ENCODE measurements at places on chromosomes 11 and 22. TPM values are rescaled to one million over a fixed set of nuclear protein-coding genes. Genes with fewer than 3 reads are reported as not detected.

DNA sequence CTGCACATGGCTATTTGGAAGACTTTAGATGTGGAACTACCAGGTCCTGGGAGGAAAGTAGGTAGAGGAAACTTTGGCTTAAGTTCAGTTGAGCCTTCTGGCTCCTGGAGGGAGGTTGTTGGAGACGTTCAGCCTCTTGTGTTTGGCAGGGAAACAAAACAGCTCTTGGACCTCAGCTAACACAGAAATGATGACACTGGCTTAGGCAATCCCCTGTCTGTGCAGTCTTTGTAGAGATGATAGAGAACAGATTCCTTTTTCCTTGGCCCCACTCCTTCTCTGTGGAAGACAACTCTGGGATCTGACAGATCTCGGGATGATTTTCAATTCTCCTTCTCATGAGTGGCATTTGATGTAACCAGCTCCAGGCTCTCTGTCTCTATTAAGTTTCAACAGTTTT, 428.5 kb downstream of the TMEM135 start:
- no peak for DNase-seq

Gene OR52I1
- not detected for total RNA-seq

Gene PYGM
- 0.23 TPM for total RNA-seq

- DNase-seq = peak; percentile 11
These were observed 33.5 kb upstream of the CAT start for GRCh38 chr11:34405079-34405858.

Gene SMC1B
- total RNA-seq = not detected

DNA sequence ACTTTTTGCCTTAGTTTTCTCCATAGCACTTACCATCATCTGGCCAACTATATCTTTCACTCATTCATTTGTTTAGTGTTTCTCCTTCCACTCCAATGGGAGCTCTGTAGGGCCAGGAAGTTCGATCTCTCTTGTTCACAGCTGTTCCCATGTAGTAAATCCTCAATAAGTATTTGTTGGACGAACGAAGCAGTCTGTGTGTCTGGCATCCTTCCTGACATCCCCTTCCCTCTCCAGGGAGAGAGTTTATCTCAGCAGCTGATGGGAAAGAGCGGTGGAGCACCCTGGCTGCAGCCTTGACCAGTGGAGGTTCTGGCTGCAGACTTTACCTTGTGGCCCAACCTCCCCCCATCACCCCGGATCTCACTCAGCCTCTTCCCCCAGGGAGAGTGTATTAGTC, 141.7 kb downstream of the CHST1 start:
- DNase-seq = no peak

Gene ALKBH8
- 10.9 TPM for total RNA-seq

Gene ANGPTL5
- not detected for total RNA-seq

GRCh38 chr11:10295064-10295901, 1.3 kb upstream of the SBF2 start:
- DNase-seq = peak; percentile 55

Gene NXPE2
- total RNA-seq = not detected

- DNase-seq = no peak
These were observed 1.8 kb upstream of the MUC6 start for GRCh38 chr11:1038361-1038760.

DNA sequence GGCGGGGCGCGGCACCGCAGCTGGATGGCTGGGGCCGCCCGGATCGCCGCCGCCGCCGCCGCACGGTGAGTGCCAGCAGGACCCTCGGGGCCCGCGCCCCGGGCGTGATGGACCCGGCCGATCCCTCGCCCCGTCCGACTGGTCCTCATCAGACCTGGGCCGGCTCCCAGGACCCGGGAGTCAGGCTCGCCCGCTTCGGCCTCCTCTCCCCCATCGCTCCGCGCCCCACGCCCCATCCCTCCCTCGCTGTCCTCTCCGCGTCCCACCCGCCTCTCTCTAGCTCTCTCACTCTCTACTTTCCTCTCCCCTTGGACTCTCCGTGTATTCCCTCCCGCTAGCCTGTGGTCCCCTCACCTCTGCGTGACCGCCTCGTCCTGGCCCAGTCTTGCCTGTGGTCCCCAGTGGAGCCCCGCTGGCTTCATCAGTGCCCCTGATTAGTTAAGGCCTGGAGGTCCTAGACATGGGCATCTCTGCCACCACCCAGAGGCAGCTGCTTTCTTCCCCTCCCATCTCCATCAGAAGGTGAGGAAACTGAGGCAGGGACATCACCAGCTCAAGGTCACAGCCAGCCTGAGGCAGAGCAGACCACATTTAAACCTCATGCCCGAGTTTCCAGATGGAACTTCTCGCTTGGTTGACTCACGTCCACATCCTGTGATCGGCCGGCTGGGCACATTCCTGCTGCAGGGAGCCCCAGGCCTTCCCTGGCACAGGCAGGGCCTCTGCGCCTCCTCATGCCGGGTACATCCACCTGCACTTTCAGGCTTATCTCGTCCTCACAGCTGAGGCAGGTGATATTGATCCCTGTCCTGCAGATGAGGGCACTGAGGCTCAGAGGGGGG, 429 bp downstream of the SLC39A13 start:
- DNase-seq = peak; percentile 92

Gene RASSF7
- total RNA-seq = 25.2 TPM

Gene PGA5
- not detected for total RNA-seq

- DNase-seq = peak; percentile 45
These were observed 3.3 kb downstream of the MTMR2 start for GRCh38 chr11:95920460-95921105.

Gene ARHGAP32
- total RNA-seq = 9.0 TPM

- DNase-seq = no peak
These were observed 137.6 kb downstream of the TEAD1 start for GRCh38 chr11:12811861-12812260.

DNA sequence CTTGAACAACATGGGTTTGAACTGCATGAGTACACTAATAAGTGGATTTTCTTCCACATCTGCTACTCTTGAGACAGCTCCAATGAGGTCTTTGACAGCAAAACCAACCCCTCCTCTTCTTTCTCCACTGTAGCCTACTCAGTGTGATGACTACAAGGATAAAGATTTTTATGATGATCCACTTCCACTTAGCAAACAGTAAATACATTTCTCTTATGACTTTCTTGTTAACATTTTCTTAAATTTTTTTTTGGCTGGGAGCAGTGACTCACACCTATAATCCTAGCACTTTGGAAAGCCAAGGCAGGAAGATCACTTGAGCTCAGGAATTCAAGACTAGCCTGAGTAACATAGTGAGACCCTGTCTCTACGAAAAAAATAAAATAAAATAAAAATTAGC, 9.9 kb upstream of the EIF4G2 start:
- no peak for DNase-seq

- peak; percentile 80 for DNase-seq
These were observed at the start of gene OR51D1 for GRCh38 chr11:4636962-4637661. Gene OR51D1 (plus strand): TSS chr11:4637477. CDS start chr11:4639791, 2,314 bp downstream.

DNA sequence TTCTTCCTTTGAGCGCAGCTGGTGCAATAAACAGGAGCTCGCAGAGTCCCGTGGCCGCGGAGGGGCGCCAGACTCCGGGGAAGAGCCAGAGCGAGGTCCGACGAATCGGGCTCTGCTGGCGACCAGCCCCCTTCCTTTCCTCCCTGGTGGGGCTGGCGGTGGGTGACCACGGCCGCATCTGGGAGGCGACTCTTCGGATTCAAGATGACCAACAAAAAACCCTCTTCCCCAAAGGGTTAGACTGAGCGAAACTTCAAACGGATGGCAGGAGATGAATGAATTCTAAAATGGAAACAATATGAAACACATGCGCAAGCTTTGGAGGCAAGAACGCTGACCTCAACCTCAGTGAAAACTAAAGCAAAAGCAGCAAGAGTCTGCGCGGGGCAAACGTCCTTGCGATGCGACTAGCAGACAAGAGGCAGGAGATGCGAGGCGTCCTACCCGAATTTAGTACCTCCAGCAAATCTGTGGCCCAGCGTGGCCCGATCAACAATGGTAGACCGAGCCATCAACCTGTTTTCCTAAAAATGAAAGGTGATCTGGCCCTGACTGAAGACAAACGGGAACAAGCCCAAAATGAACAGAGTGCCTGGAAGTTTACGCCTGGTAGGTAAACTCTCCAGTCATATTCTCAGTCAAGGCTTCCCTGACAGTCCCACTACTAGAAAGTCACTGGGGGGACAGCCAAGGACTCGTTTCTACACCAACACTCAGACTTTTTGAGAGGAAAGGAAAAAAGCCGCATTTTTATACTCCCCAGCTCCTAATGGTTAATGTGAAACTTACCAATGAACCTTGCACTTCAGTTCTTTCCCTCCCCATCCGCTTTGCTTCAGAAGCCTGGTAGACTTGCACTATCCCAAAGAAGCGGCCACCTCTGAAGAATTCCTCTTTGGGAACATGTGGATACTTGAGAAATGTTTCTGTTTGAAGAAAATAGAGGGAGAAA, 11.6 kb downstream of the MMP3 start:
- DNase-seq = peak; percentile 73

DNA sequence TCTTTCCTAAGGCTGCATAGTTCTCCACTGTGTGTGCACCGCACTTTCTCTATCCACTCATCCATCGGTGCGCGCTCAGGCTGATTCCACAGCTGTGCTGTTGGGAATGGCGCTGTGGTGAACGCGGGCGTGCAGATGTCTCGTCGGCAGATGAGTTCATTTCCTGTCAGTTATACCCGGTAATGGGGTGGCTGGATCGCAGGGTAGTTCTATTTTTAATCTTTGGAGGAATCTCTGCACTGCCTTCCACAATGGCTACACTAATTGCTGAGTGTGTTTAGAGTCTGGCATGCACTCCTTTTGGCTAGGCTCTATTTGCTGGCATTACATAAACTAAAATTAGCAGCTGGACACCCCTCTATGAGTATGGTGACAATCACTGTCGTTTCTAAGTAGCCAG, 27.9 kb upstream of the KRTAP5-7 start:
- peak; percentile 64 for DNase-seq
